ENCODE measurements at places on chromosomes 7 and 10.

DNA sequence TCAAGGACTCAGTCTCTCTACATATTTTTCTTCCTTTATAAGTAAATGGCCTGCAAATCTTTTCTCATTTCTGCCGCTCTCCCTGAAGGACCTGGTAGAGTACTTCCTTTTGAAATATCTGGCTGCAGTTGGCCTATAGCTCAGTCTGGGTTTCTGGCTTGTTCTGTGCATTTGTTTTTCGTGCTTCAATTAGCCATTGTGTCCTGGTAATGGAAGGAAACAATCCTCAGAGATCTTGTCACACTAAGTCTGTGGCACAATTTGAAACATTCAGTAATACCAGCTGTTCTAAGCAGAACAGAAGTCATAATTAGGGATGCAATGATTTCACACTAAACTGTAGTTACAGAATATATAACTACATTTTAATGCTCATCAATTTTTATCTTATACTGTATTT is 545.0 kb downstream of the NRG3 start:
- no peak for DNase-seq

DNA sequence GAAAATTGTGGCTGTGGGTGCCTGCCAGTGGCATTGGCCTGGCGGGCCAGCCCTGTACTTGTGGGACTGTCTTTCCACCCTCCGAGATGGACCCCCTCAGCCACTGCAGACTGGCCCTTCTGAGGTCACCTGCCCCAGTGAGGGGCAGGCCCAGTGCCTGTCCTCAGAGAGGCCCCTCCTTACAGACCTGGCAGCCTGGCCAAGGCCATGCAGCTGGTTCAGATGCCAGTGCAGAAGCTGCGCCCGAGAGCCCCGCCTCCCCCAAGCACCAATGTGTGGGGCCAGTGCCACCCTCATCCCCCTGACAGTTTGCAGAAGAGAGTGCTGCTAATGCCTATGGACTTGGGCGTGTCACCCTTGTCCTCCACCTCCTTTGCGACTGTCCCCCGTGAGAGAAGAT is 10.0 kb downstream of the ZNF316 start:
- DNase-seq, result no peak

GRCh38 chr10:75904499-75905283 is 473.3 kb downstream of the LRMDA start:
- DNase-seq, result no peak

- peak; percentile 56 for DNase-seq
These were observed 49.9 kb downstream of the DNAJC1 start for GRCh38 chr10:21953585-21954057.

DNA sequence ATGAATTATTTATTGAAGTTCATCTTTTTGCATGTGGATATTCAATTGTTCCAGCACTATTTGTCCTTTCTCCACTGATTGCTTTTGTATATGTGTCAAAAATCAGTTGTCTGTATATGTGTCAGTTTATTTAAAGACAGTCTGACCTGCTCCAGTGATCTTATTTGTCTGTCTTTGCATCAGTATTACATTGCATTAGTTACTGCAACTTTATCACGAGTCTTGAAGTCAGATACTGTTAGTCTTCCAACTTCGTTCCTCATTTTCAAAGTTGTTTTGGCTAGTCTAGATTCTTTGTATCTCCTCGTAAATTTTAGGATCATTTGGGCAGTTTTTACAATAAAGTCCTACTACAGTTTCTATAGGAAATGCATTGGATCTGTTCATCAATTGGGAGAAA is 166.4 kb downstream of the CELF2 start:
- DNase-seq, result no peak

GRCh38 chr7:158125721-158126120 is 461.9 kb downstream of the PTPRN2 start:
- no peak for DNase-seq

- DNase-seq, result no peak
These were observed 96.5 kb downstream of the PFKFB3 start for GRCh38 chr10:6299234-6299633.

DNA sequence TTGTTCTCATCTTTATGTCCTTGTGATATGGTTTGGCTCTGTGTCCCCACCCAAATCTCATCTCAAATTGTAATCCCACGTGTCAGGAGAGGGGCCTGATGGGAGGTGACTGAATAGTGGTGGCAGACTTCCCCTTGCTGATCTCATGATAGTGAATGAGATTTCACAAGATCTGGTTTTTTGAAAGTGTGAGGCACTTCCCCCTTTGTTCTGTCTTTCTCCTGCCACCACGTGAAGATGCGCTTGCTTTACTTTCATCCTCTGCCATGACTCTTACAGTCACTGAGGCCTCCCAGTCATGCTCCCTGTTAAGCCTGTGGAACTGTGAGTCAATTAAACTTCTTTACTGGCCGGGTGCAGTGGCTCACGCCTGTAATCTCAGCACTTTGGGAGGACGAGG is 161.0 kb downstream of the HERPUD2 start:
- DNase-seq, result no peak

GRCh38 chr7:39605087-39605486 is 18.3 kb upstream of the RALA start:
- no peak for DNase-seq

DNA sequence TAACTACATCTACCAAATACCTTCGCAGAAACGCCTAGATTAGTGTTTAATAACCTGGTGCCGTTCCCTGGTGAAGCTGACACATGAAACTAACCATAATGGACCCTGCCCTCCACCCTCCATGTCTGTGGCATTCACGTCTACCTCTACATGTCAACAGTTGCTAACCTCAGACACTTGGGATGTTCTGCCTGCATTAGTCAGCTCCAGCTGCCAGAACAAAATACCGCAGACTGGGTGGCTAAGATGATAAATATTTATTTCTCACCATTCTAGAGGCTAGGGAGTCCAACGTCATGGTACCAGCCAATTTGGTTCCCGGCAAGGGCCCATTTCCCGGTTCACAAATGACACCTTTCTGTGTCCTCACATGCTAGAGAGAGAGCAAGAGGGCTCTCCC is 118.5 kb upstream of the CHST15 start:
- DNase-seq, result no peak

- no peak for DNase-seq
These were observed 297.8 kb upstream of the SEMA3A start for GRCh38 chr7:84492098-84493034.

DNA sequence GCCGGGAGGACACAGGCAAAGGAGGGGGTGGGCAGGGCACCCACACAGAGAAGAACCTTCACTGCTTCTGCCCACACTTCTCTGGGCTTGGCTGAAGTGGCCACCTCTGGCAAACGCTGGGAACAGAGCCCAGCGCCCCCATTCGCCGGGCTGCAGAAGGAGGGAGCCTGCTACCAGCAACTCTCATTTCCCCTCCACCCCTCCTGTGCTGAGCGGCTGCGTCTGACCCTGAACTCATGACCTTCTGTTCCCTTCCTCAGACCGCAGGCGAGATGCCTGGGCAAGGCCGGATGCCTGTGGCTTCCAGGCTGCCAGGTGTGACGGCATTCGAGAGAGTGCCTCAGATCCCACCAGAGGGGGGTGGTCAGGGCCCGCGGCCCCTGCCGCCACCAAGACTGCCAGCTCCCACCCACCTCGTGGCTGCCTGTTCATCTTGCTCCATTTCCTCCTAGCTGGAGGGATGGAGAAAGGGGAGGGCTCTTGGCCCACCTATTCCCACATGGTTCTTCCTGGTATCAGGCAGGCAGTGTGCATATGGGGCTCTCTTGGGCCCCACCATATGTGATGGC is 19.8 kb downstream of the DNAJB12 start:
- DNase-seq, result no peak

DNA sequence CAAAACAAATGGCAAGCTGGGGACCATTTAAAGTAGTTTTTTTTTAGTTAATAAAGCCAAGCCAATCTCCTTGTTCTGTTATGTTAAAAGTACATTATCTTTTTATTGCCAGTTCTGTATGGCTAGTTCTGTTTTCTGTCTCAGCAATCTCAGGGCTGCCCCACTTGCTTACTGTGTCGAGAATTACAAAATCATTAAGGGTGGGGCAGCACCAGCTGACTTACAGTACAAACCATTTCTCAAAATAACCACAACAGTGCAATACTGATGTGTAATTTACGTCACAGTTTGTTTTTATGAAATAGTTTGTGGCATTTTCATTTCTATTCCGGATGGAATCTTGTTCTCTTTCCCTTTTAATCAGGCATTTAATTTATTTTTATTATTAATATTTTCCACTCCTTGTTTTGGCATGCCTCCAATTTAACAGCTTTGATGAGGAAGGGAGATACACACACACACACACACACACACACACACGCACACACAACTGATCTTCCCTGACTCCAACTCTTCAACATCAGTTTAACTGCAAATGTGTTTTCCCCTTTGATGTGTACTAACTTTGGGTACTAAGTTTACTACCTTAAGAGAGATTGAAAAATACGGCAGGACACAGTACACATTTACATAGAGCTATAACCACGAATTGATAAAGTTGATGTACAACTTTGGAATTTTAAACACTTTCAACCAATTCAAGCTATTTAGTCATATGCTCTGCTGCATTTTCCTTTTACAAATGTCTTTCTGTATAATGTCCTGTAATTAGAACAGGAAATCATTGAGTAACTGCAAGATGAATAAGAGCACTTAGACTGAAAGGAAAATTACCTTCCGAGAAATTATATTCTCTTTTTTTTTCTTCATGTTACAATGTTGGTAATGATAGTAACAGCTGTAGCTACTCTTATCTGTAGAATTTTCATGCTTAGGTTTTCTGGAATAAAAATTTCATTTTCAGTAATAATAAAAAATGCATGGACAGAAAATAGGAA is 91.5 kb downstream of the ARID5B start:
- DNase-seq, result no peak

DNA sequence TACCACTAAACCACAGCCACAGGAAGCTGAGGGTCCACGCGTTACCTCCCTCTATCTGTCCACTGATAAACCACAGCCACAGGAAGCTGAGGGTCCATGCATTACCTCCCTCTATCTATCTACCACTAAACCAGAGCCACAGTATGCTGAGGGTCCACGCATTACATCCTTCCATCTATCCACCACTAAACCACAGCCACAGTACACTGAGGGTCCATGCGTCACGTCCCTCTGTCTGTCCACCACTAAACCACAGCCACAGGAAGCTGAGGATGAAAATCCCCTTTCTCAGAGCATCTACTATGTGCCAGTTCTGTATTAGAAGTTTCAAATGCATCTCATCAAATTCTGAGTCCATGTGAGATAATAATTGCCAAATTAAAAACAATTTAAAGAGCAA is 589.3 kb downstream of the DNAJB6 start:
- no peak for DNase-seq

GRCh38 chr10:55374060-55374459 is 573.0 kb upstream of the PCDH15 start:
- DNase-seq, result no peak

GRCh38 chr10:100289641-100290040 is 3.2 kb upstream of the BLOC1S2 start:
- no peak for DNase-seq

GRCh38 chr10:57249615-57250281 is 888.7 kb upstream of the ZWINT start:
- DNase-seq, result no peak

DNA sequence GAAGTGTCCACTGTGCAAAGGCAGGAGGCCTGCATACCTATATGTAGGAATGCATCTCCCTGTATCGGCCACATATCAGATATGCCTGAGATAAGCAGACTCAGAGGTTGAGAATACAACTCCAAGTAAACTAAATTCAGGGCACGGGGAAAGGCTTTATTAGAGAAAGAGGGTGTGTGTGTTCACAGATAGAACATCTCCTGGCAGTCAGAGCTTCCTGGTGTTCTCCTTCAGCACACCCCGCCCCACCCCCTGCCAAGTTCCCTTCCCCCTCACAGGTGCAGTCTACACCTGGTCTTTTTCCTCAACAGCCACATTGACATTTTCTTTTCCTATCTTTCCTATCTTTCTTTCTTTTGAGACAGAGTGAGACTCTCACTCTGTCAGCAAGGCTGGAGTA is 17.1 kb downstream of the GBX1 start:
- no peak for DNase-seq

DNA sequence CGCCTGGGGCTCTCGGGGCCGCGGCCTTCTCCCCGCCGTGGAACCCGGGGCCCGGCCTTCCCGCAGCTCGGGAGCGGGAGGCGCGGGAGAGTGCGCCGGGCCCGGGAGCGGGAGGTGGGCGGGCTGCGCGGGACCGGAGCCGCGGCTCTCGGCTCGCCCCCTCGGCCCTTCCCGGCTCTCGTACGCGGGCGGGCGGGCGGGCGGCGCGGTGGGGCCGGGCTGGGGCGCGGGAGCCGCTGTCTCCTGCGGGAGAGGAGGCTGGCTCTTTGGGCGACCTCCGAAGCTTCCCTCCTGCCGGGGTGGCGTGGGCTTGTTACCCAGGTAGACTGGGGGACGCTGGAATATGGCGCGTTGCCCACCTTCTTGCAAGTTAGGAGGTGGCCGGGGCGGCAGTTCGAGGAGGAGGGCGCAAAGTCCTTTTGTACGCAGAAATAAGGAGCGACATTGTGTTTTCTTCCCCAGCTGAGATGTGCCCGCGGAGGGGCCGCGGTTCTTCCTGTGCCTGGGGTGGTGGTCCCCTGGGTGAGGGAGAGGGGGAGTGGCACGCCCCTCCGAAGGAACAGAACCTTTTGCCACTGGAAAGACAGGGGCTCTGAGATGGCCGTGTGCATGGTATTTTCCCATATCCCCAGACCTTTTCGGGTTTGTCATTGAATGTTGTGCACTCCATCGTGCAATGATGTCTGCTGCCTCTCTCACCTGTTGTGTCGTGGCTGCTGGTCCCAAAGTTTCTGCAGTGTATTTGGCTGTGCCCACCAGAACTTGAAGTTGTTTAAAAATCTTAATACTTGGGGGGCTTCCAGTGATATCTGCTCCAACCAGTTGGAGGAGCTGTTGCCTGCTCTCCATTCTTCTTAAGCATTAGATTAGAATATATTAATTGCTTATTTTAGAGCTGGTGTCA is 844 bp downstream of the NRF1 start:
- DNase-seq, result no peak

- no peak for DNase-seq
These were observed 7.1 kb downstream of the PLCE1 start for GRCh38 chr10:94000638-94001415.

DNA sequence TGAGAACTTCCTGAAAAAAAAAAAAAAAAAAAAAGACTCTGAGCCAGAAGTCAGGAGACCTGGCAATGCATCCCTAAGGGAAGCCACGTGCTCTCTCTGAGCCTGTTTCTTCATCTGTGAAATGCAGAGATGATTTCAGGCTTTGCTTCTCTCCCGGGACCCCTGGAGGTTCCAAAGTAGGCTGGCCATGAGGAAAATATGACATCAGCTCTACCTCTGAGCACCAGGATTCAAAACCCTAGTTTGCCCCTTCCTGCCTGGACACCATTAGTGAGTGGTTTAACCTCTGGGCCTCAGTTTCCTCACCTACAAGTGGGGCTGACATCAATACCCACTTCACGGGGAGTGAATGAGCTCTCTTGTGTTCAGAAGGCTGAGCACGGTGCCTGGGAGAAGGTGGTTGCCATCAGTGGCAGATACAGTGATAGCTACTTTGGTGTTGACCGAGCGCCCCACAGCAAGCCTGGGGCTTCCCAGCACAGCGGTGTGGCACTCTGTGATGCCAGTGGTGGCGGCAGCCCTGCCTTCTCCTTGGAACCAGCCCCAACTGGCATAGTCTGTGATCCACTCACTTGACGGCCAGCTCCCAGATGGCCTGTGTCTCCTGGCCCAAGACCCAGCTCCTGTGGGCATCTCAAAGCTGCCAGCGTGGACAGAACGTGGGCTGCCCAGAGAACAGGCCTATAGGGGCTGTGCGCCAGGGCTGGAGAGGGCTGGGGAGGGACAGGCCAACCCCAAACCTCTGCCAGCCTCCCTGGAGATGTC is 153.1 kb upstream of the UNC5B start:
- DNase-seq, result no peak

- peak; percentile 92 for DNase-seq
These were observed 132.0 kb downstream of the PRKAG2 start for GRCh38 chr7:151744656-151745638.

GRCh38 chr10:33410096-33410859 is 75.8 kb upstream of the NRP1 start:
- no peak for DNase-seq

Measured in HuH-7 (cell line).